ENCODE measurements at places on chromosomes 1 and 21. TPM values are rescaled to one million over a fixed set of nuclear protein-coding genes. Genes with fewer than 3 reads are reported as not detected.

SPAG17 gene
- total RNA-seq: 0.84 TPM

CFH gene
- total RNA-seq: 33.3 TPM

CELA3B gene
- not detected for total RNA-seq

OR6K3 gene
- not detected for total RNA-seq

NUF2 gene
- 14.9 TPM for total RNA-seq

IL10 gene
- total RNA-seq: not detected

BCL10 gene
- total RNA-seq: 33.3 TPM

ILDR2 gene
- total RNA-seq: not detected

KMO gene
- not detected for total RNA-seq

DYRK3 gene
- 9.6 TPM for total RNA-seq

KRTAP19-2 gene
- total RNA-seq: not detected

B3GALT2 gene
- not detected for total RNA-seq

SNAPIN gene
- 56.8 TPM for total RNA-seq

HES2 gene
- 173 TPM for total RNA-seq

ADGRL4 gene
- 0.21 TPM for total RNA-seq

SUMO3 gene
- 75.6 TPM for total RNA-seq

AMY1C gene
- 1.4 TPM for total RNA-seq

WNT3A gene
- total RNA-seq: 0.14 TPM
